Common myeloid progenitor, CD34-positive (primary cell): ENCODE measurements at places on chromosomes 5 and 9.

DNA sequence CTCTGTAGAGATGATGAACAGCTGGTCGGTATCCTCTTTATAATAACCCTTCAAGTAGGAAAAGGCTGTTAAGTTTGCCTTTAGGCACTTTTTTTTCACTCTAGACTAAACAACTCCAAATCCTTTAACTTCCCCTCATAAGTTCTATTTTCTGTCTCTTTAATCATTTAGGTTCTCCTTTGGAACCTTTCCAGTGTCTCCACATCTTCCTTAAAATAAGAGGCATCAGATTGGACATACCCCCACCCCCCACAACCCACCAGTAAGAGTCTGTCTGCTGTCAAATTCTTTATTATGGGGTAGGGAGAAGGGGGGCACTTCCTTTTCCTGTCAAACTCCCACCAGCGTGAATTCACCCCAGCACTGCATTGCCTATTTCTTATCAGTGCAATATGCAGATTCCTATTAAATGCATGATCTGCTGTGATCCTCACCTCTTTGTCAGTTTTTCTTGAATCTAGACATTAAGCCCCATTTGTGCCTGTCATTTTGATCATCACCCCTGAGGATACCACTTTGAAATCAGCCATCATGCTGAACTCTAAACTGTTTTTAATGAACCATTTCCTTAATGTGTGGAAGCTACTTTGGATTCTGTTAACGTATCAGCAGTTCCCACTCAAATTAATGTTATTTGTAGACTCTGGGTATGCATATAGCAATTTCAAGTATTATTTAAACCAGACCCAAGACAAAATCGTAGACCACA, 212.2 kb downstream of the PDZD2 start:
- DNase-seq: peak; percentile 26

- no peak for DNase-seq
Observed at GRCh38 chr5:156295431-156295830, 31.5 kb upstream of the SGCD start.

GRCh38 chr5:59485629-59486439, 407.7 kb downstream of the PDE4D start:
- DNase-seq: no peak

DNA sequence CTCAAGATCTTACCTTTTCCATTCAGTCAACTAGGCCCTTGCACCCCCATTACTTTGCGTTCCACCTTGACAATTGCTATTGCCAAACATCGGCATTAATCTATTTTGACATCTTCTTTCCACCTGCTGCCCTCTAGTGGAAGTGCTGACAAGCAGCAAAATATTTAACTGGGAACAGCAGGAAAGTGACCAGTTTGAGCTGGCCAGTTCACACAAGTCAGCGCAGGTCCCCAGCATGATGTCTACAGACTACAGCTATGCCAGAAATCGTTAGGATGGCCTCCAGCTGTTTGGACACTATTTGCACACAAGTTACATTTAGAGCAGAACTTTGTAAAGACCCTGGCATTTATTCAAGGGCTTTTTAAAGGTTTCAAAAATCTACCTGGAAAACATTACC, 160.1 kb downstream of the GHR start:
- peak; percentile 62 for DNase-seq

GRCh38 chr5:11814373-11814772, 89.9 kb downstream of the CTNND2 start:
- no peak for DNase-seq

GRCh38 chr5:25744908-25745307, 1100.1 kb upstream of the CDH10 start:
- DNase-seq: no peak

GRCh38 chr9:124590889-124591641, 83.9 kb upstream of the NR5A1 start:
- no peak for DNase-seq

DNA sequence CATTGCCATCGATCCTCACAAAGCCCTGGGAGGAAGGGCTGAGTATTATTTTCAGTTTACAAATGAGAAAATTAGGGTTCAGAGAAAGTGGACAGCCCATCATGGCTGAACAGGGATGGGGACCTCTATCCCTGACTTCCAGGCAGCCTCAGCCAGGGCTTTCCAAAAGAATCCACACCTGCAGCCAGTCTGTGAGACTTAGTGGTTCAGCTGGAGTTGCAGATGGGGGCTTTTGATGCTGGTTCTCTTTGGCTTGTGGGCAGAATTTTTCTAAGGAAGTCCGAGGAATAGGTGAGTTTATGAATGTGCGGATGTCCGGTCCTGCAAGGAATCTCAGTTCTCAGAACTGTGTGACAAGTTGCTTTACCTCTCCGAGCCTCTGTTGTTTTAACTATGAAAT, 138.1 kb downstream of the RGS3 start:
- DNase-seq: no peak

- DNase-seq: no peak
Observed at GRCh38 chr5:32017692-32018367, 156.3 kb downstream of the GOLPH3 start.

DNA sequence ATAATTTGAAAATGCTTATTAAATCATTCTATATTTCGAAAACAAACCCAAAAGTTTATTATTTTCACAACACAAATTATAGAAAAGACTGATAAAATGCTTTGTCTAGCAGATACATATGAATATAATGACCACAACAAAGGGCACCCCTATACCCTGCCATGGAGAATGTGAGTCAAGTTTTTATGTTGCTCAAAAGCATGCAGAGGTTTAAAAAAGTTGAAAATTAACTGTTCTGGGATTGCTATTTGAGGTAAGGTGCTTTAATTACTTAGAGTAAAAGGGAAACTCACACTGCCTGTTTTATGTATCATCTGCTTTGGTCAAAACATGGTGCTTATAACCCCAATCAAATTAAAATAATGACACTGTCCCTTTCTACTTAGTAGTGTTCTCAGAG, 41.0 kb downstream of the MLANA start:
- no peak for DNase-seq

GRCh38 chr9:136860529-136860928, 5.6 kb downstream of the EDF1 start:
- no peak for DNase-seq

DNA sequence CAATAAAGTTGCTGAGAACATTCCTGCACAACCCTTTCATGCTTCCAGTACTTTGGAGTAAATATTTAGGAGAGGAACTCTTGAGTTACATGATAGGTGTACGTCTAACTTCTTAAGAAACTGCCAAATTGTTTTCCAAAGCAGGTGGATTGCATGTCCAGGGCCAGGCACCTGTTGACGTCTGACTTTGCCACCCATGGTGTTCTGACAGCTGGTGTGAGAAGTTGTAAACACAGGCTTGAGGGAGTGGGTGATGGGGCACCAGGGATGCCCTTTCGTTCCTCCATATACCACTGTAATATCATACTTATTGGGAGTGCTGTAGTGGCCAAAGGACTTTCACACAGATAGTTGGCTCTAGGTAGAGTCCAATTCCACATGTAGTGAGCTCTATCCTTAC, 352.1 kb downstream of the GADD45G start:
- no peak for DNase-seq

- no peak for DNase-seq
Observed at GRCh38 chr5:144092508-144092907, 78.0 kb downstream of the YIPF5 start.

GRCh38 chr5:2221450-2221849, 338.7 kb upstream of the IRX4 start:
- DNase-seq: no peak

- no peak for DNase-seq
Observed at GRCh38 chr9:70111641-70112236, 68.1 kb downstream of the MAMDC2 start.

GRCh38 chr5:59236986-59237385, 654.1 kb downstream of the RAB3C start:
- no peak for DNase-seq

DNA sequence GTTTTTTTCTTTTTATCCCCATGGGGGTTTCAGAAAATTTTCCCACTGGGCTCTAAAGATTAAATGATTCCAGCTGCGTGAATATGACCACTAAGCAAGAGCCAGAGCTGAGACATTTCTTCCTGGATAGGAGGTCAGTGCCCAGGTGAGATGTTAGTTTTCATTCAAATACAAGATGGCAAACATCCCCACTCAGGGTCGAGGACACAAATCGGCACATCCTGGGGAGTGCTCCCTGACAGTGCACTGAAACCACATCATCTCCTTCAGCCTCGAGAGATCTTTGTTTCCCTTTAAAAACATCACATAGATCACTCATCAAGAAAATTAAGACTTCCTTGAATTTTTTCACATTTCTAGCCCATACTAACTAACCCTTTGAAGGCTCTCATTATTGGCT, 273.2 kb upstream of the PANK3 start:
- no peak for DNase-seq

GRCh38 chr5:178378527-178379484, 146.2 kb upstream of the PHYKPL start:
- no peak for DNase-seq

DNA sequence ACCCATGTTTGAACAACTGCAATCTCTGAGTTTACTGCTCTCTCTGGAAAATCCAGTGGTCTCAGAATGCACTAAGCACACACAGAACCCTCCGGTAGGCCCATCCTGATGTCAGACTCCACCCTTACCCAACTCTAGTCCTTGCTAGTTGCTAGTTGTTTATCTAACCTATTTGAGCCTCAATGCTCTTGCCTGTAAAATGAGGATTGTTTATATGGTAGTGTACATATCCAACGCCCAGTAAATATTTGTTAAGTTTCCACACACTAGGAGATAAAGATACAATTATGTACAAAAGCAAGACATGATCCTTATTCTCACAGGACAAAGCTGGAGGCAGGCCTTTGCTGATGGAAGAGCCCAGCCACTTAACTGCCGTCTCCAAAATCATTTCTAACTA, 192.2 kb downstream of the SPOCK1 start:
- no peak for DNase-seq

- DNase-seq: no peak
Observed at GRCh38 chr5:1536322-1536845, 12.6 kb upstream of the LPCAT1 start.

DNA sequence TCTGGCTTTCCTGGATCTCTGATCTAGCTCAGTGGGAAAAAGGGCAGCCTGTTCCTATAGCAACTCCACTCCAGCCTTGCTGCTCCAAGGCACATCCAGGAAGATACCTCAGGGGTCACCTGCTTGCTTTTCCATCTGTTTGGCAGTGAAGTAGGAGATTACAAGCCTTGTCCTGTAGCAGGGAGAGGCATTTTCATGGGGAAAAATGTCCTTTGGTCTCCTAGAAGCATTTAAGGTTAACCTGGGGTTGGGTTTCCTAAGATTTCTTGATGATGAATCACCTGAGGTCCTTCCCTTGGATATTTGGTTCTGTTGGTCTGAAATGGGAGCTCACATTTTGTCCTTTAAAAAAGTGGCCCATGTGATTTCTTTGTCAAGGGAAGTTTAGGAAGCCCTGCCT, 1.5 kb upstream of the TMEM174 start:
- DNase-seq: no peak

DNA sequence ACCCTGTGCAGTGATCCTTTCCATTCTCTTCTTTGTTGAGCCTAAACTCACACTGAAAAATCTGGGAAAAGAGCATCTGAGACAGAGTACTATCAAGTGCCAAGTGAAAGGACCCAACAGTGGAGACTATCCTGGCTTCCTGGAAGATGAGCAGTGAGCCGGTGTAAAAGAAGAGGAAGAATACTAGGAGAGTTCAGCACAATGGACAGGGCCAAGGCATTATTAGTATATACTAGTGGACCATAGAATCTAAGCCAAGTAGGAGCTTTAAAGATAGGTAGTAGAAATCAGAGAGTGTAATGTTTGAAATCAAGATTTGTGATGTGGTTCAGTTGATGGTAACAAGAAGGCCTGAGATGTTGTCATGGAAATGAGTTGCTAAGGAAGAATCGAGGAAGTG, 140.8 kb downstream of the CAMK4 start:
- no peak for DNase-seq

- no peak for DNase-seq
Observed at GRCh38 chr9:126294331-126295081, 32.1 kb upstream of the MVB12B start.
